ENCODE measurements at places on chromosomes 16 and 17. TPM values are rescaled to one million over a fixed set of nuclear protein-coding genes. Genes with fewer than 3 reads are reported as not detected.

The TBC1D26 gene
- total RNA-seq = 0.23 TPM

GRCh38 chr16:49716339-49716934 lies 139.5 kb downstream of the ZNF423 start:
- no peaks in the 10 kb centered on the region for H3K27me3 ChIP-seq
- no peak overlapping the region for H3K27ac ChIP-seq
- H3K4me1 ChIP-seq = no peaks in the 10 kb centered on the region
- DNase-seq = no peak

- H3K27me3 ChIP-seq = no peaks in the 10 kb centered on the region
- no peak overlapping the region for H3K4me3 ChIP-seq
- DNase-seq = no peak
- H3K27ac ChIP-seq = no peak overlapping the region
- peaks cover 6% of the 10 kb centered on the region for H3K36me3 ChIP-seq
Measured at GRCh38 chr17:26731005-26731921, 562.7 kb upstream of the WSB1 start.

DNA sequence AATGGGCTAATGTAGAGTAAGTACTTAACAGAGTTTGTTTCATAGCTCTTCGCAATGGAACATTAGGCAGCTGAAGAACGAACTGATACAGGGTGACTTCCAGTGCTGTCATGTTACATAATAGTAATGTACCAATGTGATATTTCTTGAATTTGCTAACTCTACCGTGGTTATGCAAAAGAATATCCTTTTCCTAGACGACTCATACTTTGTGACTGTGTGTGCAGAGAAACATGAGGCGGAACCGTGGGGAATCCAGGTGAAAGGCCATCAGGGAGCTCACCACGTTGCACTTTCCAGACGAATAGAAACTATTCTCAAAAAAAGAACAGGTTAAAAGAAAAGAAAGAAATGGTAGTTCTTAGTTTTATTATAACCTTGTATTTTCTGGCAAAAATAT lies 13.2 kb downstream of the NOB1 start:
- no peak overlapping the region for H3K4me3 ChIP-seq
- H3K27me3 ChIP-seq = no peaks in the 10 kb centered on the region
- no peak overlapping the region for H3K27ac ChIP-seq
- no peaks in the 10 kb centered on the region for H3K4me1 ChIP-seq
- no peak for DNase-seq

GRCh38 chr17:64778240-64779097 lies 116.4 kb upstream of the SMURF2 start:
- peaks cover 13% of the 10 kb centered on the region for H3K36me3 ChIP-seq
- peak overlapping the region; percentile 3 for H3K4me3 ChIP-seq
- peaks cover 48% of the 10 kb centered on the region for H3K4me1 ChIP-seq
- no peak overlapping the region for H3K27ac ChIP-seq

The PNMT gene
- not detected for total RNA-seq

DNA sequence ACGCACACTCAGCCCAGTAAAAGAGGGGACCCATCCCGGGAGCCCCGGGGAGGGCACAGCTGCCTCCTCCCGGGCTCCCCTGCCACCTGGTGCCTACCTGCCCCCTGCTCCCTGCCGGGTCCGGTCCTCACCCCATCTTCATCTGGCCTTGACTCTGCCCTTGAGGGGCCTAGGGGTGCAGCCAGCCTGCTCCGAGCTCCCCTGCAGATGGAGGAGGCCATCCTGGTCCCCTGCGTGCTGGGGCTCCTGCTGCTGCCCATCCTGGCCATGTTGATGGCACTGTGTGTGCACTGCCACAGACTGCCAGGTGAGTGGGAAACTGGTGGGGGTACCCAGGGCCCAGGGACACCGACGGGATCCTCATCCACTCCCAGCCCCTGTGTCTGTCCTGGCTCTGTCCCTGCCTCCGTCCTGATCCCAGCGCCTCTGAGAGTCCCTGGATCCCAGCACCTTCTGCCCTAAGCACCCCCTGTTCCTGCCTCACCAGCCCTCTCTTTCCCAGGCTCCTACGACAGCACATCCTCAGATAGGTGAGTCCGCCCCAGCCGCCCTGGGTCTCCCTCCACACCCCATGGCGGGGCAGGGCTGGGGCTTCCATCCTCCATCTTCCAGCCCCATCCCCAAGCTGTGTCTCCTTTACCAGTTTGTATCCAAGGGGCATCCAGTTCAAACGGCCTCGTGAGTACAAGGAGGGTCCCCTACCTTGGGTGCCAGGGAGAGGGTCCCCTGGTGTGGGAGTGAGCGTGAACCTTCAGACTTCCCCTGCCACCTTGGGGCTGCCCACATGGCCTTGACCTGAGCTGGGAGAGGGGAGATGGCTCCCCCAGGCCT lies 574 bp downstream of the LAT start:
- peaks cover 59% of the 10 kb centered on the region for H3K4me1 ChIP-seq
- peak; percentile 33 for DNase-seq
- peaks cover 92% of the 10 kb centered on the region for H3K36me3 ChIP-seq
- peak overlapping the region; percentile 95 for H3K27ac ChIP-seq
- peak overlapping the region; percentile 100 for H3K4me3 ChIP-seq
- no peaks in the 10 kb centered on the region for H3K27me3 ChIP-seq

DNA sequence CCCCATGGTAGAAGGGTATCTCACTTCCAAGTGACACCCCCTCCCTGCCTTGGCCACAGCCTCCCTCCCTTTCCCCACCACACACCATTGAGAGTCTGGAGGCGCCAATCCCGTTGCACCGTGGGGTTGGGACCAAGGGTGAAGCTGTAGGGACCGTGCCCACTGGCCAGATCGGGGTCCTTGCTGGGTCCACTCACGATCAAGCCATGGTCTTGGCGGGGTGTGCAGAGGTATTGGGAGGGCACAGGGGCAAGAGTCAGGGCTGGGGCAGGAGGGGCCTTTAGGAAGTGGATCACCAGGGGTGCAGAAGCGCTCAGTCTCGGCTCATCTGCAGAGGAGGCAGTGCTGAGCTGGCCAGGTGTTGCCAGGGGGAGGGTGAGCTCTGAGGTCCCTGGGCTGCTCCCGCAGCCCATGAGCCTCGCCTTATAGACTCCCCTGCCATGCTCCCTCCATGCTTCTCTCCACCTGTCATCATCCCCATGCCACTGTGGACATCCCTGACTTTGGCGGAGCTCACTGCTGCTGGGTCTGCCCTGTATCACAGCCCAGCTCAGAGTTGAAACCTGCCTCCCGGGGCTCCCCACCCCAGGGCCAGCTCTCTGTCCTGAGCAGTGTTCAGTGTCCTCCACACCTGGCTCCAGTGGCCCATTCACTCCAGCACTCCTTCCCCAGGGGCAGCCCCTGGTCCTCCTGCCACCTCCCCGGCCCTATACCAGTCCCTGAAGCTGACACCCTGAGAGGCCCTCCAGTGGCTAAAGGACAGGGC lies 8.3 kb downstream of the CDH16 start:
- no peaks in the 10 kb centered on the region for H3K36me3 ChIP-seq
- no peak for DNase-seq
- H3K27me3 ChIP-seq = no peaks in the 10 kb centered on the region
- H3K4me1 ChIP-seq = peaks cover 6% of the 10 kb centered on the region
- no peak overlapping the region for H3K4me3 ChIP-seq

The FMNL1 gene
- 395 TPM for total RNA-seq

DNA sequence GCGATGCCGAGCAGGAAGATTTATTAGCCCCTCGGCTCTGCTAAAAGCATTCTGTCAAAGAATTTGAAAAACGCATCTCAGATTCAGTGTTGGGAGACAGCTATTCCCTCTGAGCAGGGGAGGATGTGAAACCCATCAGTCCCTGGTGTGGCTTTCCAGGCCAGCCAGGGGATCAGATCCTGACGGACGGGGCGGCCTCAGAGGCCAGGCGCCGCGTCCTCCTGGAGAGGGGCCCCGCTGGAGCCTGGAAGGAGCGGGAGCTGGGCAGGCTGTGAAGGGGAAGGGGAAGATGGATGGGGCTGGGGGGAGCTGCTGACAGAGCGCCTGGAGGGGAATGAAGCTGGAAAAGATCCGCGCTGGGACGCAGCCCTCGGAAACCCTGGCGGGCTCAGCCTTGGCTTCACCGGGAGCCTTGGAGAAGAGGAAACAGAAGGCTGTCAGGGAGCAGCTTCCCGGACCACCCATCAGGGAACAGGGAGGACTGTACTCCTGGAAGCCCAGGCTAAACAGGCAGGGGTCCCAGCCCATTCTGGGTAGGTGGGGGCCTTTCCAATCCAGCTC lies 358.0 kb downstream of the C16orf95 start:
- H3K27ac ChIP-seq = no peak overlapping the region
- no peak for DNase-seq
- peaks cover 8% of the 10 kb centered on the region for H3K4me1 ChIP-seq
- H3K27me3 ChIP-seq = peaks cover 11% of the 10 kb centered on the region

DNA sequence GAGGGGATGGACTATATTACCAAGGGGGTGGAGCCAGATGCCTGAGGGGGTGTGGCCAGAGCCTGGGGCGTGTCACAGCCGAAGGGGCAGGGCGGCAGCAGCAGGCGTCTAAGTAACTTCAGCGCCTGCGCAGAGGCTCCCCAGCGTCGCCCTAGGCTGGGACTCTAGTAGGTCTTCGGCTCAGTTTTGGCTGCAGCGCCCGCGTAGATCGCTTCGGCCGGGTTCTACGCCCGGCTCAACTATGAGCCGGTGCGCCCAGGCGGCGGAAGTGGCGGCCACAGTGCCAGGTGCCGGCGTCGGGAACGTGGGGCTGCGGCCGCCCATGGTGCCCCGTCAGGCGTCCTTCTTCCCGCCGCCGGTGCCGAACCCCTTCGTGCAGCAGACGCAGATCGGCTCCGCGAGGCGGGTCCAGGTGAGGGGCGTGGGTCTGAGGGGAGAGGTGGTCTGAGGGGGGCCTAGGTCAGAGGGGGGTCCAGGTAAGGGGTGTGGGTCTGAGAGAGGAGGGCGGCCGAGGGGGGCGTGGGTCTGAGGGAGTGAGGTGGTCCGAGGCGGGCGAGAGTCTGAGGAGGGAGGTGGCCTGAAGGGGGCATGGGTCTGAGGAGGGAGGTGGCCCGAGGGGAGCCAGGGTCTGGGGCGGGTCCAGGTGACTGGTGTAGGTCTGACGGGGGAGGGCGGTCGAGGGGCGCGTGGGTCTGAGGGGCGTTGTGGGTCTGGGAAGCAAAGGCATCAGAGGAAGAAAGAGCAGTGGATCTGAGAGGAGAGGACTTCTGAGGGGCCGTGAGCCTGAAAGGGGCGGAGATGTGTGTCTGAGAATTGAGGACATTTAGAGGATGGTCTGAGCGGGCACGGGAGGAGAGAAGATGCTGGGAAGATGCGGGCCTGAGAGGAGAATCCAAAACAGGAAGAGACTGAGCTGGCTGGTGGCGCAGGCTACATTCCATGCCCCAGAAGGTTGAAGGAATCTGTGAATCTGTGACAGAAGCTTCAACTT lies at the start of gene LPCAT2:
Gene LPCAT2 (plus strand): TSS at position 132 of the 991 bp plus-strand sequence. CDS start 110 bp downstream, at position 242.
- H3K36me3 ChIP-seq = no peaks in the 10 kb centered on the region
- peaks cover 26% of the 10 kb centered on the region for H3K27me3 ChIP-seq
- H3K4me3 ChIP-seq = peak within 1 kb of the TSS; percentile 36
- H3K27ac ChIP-seq = no peak within 1 kb of the TSS
- H3K4me1 ChIP-seq = peaks cover 7% of the 10 kb centered on the region

GRCh38 chr16:10514369-10515055 lies 65.9 kb downstream of the EMP2 start:
- H3K27me3 ChIP-seq = peaks cover 5% of the 10 kb centered on the region
- H3K4me3 ChIP-seq = no peak overlapping the region
- H3K27ac ChIP-seq = no peak overlapping the region

The CES1 gene
- not detected for total RNA-seq

The KRT39 gene
- total RNA-seq = not detected

- H3K36me3 ChIP-seq = peaks cover 67% of the 10 kb centered on the region
- H3K4me1 ChIP-seq = peaks cover 75% of the 10 kb centered on the region
- no peak for DNase-seq
- no peaks in the 10 kb centered on the region for H3K27me3 ChIP-seq
Measured at GRCh38 chr17:80647746-80648145, 103.1 kb downstream of the RPTOR start.

GRCh38 chr16:48592839-48593429 lies 17.0 kb downstream of the N4BP1 start:
- peaks cover 44% of the 10 kb centered on the region for H3K4me1 ChIP-seq
- DNase-seq = no peak
- peaks cover 83% of the 10 kb centered on the region for H3K36me3 ChIP-seq
- no peak overlapping the region for H3K4me3 ChIP-seq
- H3K27me3 ChIP-seq = no peaks in the 10 kb centered on the region

DNA sequence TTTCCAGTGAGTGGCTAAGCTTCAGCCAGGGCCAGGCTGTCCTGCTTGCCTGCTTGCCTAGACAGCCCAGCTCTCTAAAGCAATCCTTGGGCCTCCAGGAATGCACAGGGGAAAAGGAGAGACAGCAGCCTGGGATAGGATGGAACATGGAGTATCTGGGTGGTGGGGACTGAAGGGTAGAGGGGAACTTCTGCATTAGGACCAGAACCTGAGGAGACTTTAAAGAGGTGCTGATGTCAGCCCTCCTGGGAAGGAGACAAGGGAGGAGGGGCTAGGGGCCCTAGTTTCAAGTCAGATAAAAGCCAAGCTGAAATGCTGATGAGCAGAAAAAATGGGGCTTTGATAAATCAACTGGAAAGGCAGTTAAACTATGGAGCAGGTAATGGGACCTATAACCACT lies 1.8 kb downstream of the HOXB7 start:
- no peak for DNase-seq
- peaks cover 3% of the 10 kb centered on the region for H3K36me3 ChIP-seq
- peaks cover 37% of the 10 kb centered on the region for H3K4me1 ChIP-seq
- no peak overlapping the region for H3K27ac ChIP-seq
- H3K4me3 ChIP-seq = peak overlapping the region; percentile 89

The EPX gene
- total RNA-seq = not detected

The AANAT gene
- not detected for total RNA-seq

The DNAI2 gene
- 0.52 TPM for total RNA-seq

DNA sequence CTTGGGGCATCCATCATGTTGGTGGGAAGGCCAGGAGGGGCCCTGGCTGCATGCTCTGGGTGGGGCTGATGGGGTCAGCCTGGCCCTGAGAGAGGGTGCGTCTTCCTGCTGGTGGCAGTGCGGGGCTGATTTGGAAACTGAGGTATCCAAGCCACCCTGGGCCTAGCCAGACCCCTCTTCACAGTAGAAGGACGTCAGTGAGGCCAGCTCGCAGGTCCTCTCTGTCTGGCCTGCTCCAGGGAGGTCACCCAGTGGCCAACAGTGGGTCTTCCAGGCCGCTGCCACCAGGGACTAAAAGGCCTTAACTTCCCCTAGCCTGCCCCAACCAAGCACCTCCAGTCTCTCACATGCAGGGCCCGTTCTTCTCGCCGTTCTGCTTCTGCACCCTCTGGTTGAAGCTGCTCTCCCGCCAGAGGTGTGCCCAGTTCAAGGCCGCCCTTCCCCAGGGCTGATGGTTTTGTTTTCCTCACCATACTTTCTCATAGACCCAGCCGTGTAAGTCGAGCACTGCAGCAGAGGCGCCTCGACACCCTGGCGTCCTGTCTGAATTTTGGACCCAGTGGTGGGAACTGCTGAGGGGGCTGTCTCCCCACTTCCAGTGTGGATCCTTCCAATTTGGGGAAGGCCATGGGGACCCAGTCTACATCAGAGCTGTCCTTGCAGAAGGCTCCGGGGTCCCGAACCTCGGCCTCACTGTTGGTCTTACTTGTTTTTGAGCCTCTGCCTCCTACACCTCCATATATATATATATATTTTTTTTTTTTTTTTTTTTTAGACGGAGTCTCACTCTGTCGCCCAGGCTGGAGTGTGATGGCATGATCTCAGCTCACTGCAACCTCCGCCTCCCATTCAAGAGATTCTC lies 42.9 kb upstream of the CDC42EP4 start:
- no peak for DNase-seq
- H3K36me3 ChIP-seq = no peaks in the 10 kb centered on the region
- no peaks in the 10 kb centered on the region for H3K4me1 ChIP-seq
- no peak overlapping the region for H3K27ac ChIP-seq
- no peaks in the 10 kb centered on the region for H3K27me3 ChIP-seq
- no peak overlapping the region for H3K4me3 ChIP-seq

Measured in activated CD8-positive, alpha-beta T cell treated with anti-CD3 and anti-CD28 coated beads, Interleukin-2, amount 10 ng/mL, durations not matched to agents 7 days and 5 days (primary cell).